ENCODE measurements at places on chromosomes 4 and X. TPM values are rescaled to one million over a fixed set of nuclear protein-coding genes. Genes with fewer than 3 reads are reported as not detected.

The TLL1 gene
- 3.7 TPM for total RNA-seq

The TNMD gene
- total RNA-seq: 0.68 TPM

The CSAG3 gene
- total RNA-seq: not detected

The RNF128 gene
- total RNA-seq: 6.7 TPM

The CCDC160 gene
- 0.64 TPM for total RNA-seq

The PGK1 gene
- total RNA-seq: 35.6 TPM

The MAGEA3 gene
- not detected for total RNA-seq

The SOWAHD gene
- not detected for total RNA-seq

Data from transverse colon (tissue), 4 donors.